Left ventricle myocardium inferior (tissue), 1 donor: ENCODE measurements at places on chromosomes 13 and 19.

DNA sequence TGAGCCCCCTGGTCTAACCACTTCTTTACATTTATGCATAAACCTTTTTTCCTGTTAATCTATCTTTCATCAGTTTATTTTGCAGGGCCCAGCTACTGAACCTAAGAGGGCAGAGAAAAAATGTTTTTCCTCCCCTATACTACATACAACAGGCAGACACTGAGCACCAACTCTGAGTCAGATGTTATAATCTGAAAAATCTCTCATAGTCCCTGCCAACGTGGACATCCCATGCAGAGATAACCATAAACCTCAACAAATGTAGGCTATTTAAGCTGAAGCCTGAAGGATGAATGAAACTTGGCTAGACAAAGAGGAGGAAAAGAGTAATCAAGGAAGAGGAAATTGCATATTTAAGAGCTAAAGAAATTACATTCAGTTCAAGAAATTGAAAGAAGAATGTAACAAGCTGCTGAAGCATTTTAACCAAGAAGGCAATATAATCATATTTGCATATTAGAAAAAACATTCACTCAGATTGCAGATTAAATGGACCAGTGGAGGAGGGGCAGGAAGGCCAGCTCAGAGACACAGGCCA is 2.6 kb downstream of the NEK3 start:
- DNase-seq = no peak

DNA sequence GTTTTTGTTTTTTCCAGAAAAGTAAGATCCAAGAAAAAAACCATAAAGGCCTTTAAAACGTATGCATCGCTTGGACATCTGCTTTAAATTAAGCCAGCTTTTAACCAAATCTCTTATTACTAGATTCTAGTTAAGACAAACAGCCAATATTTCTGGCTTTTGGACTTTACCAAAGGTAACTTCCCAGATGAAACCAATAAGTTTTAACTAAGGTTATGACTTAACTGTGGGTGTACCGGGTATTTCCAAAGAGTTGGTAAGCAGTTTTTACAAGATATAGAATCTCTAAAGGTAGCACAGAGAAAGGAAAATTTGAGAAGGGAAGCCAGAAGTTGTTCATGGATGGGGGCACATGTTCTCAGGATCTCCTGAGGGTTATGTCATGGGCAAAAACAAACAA is 34.0 kb downstream of the CEACAM1 start:
- DNase-seq = no peak

GRCh38 chr19:30681162-30682100 is 309.2 kb downstream of the ZNF536 start:
- no peak for DNase-seq

DNA sequence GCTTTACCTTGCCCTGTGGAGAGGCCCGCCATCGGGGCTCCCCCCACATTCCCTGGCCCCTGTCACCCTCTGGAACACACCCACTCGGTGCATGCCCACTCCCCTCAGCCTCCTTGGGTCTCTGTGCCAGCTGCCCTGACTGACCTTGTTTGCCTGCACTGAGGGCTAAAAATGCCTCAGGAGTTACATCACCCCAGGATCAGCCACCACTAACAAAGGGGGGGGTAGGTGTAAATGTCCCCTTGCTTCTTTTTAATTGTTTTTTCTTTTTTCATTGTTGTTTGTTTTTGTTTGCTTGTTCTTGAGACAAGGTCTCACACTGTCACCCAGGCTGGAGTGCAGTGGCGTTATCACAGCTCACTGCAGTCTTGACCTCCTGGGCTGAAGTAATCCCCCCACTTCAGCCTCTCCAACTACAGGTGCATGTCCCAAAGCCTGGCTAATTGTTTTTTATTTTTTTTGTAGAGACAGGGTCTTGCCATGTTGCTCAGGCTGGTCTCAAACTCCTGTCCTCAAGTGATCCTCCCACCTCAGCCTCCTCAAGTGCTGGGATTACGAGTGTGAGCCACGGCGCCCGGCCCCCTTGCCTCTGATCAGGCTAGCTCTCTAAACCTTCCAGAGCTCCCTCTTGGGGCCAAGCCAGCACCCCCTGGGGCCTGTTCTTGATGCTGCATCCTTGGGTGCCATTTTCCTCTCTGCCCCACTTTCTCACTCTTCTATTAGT is 297.1 kb downstream of the UQCRFS1 start:
- DNase-seq = no peak

DNA sequence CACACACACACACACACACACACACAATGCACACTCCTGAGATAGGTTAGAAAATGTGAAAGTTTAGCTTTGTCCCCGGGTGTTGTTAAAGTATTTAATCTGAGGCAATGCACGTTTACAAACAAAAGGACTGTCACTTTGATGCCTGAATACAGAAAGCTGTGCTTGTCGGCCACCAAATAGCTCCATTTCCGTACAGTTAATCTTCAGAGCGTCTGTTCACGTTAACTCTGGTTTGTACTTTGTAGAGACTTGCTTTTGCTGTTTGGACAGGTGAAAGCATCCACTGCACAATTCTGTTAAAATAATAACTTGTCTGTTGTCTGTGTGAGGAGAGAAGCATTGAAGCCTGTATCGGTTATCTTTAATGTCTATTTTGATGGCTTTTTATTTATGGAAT is 267.8 kb downstream of the FGF9 start:
- DNase-seq = no peak

- no peak for DNase-seq
Measured at GRCh38 chr13:96816874-96817273, 177.4 kb downstream of the OXGR1 start.

GRCh38 chr13:41970022-41970421 is 9.1 kb upstream of the VWA8 start:
- DNase-seq = no peak

GRCh38 chr19:40438284-40438683 is 5.9 kb downstream of the SERTAD3 start:
- no peak for DNase-seq

DNA sequence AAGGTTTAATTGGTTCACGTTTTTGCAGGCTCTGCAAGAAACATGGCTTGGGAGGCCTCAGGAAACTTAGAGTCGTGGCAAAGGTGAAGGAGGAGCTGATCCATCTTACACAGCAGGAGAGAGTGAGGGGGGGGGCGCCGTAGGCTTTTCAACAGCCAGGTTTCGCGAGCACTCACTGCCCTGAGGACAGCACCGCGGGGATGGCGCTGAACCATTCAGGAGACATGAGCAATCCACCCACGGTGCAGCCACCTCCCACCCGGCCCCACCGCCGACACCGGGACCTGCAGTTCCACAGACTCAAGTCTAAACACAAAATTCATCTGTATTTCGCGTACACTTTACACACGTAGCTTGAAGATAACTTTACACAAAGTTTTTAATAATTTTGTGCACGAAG is 73.6 kb downstream of the KDM4B start:
- no peak for DNase-seq

GRCh38 chr13:79044415-79044814 is 361.6 kb downstream of the RBM26 start:
- DNase-seq = no peak
